ENCODE measurements at places on chromosomes 1 and 21.

- DNase-seq, result no peak
Observed at GRCh38 chr1:88990426-88990825, 2.0 kb downstream of the KYAT3 start.

GRCh38 chr1:229091721-229092136 lies 179.2 kb upstream of the RAB4A start:
- DNase-seq, result no peak

DNA sequence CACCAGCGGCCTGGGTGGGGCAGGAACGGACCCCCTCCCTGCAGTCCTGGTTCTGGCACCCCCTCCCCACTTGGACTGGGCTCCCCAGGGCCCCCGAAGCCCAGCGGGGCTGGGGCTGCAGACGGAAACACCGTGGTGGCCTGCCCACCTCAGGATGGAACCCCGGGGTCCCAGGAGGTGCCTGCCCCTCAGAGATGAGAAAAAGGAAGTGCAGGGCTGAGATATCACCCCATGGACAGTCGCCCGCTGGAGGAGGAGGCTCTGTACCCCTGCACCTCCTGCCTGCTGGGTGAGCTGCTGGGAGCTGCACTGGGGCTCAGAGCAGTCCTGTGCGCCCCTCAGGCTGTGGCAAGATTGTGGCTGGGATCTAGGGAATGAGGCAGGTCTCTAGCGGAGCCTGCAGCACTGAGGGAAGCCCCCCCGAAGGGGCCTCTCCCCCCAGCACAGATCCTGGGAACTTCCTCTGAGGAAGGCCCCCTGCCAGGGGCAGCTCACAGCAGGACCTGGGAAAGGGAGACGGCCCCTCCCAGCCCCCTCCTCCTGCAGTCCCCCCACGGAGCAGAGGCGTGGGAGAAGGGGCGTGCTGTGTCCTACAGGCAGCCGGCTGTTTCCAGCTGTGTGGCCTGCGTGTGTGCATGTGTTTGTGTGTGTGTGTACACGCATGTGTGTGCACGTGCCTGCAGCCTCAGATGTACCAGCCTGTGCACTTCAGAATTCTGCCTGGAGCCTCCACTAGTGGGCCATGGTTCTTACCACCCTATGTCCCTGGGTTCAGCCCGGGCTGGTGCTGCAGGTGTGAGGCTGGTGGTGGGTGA lies 6.9 kb downstream of the AGRN start:
- DNase-seq, result no peak

DNA sequence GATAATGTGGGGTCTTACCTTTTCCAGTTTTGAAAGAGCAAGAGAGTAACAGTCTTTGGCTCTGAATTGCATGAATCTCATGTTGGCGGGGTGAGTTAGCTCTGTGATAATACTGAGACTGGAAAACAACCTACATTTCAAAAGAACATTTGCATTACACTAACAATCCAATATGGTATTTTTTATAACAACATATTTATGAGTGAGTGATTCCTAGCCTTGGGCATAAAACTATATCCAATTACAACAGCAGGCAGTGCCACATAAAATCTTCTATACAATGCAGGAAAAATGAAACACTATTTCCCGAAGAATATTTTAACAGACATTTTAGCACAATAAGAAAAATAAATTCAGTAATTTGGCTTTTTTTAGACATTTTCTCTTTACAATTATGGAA lies 303.0 kb downstream of the KCNT2 start:
- no peak for DNase-seq

DNA sequence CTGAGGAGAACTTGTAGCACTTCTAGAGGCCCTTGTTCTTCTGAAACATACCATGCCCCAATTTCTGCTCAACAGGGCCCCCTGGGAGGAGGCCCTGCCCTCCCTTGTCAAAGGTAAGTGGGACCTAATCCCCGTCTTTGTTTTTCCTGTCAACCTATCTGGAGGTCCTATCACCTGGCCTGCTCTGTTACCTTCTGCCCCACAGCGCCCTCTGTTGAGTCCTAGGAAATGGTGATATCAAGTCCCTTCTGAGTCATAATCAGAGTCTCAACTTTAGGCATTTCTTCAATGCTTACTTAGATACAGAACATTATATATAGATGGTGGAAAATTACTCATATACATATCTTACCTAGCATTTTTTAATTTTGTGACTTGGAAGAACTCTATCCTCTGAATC lies 28.2 kb upstream of the FCRL4 start:
- no peak for DNase-seq
